ENCODE measurements at places on chromosomes 3 and 15.

DNA sequence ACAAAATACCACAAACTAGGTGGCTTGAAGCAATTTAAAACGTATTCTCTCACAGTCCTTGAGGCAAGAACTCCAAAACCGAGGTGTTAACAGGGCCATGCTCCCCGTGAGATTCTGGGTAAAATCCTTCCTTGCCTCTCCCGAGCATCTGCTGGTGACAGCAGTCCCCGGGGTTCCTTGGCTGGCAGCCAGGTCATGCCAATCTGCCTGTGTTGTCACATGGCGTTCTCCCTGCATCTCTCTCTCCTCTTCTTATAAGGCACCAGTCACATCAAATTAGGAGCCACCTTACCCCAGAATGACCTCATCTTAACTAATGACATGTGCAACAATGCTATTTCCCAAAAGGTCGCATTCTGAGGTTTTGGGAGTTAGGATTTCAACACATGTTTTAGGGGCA, 26.3 kb upstream of the LRRN1 start:
- no peak for DNase-seq

- DNase-seq: no peak
These were observed 76.0 kb downstream of the P2RY1 start for GRCh38 chr3:152910966-152911365.

GRCh38 chr3:176590722-176591121, 606.6 kb downstream of the TBL1XR1 start:
- no peak for DNase-seq

- DNase-seq: no peak
These were observed 40.9 kb upstream of the EPHB1 start for GRCh38 chr3:134753999-134754742.

- peak; percentile 5 for DNase-seq
These were observed 625.8 kb downstream of the TAFA4 start for GRCh38 chr3:68306571-68306970.

Measured in activated CD4-positive, alpha-beta T cell treated with anti-CD3 and anti-CD28 coated beads for 4 hours (primary cell).